GM04503 (cell line): ENCODE measurements at places on chromosomes 16 and 17.
A peak's percentile ranks its signal among the peaks of the same experiment; 100 is the strongest.

GRCh38 chr17:56641894-56642293 is 48.4 kb downstream of the NOG start:
- no peak for DNase-seq

DNA sequence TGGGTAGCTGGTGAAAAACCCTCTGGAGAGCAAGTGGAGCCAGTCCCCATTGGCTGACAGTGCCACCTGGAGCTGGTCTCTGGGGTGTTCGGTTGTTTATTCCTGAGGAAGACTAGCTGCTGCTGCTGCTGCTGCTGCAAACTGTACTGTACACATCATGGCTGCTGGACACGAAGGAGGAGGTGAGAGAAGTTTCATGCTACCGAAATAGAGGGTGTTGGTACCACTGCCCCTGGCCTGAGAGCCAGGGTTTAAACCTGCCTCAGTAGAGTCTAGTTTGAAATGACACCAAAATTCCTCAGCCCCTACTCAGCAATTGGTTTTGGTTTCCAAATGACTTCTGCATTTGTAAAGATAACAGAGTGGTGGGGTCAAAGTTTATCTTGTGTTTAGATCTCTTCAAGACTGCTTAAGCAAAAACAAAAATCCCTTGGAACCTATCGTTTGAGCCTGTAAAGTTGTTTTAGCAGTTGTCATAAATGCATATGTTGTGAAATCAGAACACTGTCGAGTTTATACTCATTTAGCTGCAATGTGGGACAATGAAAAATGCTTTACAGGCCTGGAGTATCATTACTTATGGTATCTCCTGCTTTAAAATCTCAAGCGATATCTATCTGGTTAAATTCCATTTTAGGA is 40.8 kb downstream of the CYB5B start:
- DNase-seq, result no peak

DNA sequence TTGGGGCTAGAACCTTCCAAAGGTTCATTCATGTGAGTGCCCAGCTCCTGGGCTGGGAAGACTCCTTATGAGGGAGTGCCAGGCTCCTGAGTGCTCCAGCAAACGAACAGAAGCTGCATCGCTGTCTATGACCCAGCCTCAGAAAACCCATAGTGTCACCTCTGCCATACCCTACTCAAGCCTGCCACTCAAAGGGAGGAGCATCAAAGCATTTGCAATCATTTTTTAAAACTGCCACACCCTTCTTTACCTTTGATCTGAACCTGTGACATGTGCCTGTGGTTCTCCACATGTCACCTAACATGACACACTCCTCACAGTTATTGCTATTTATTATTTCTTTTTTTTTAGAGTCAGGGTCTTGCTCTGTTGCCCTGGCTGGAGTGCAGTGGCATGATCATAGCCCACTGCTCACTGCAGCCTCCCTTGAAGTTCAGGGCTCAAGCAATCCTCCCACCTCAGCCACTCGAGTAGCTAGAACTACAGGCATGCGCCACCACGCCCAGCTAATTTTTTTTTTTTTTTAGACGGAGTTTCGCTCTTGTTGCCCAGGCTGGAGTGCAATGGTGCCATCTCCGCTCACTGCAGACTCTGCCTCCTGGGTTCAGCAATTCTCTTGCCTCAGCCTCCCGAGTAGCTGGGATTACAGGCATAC is 7.3 kb upstream of the KDM8 start:
- no peak for DNase-seq

DNA sequence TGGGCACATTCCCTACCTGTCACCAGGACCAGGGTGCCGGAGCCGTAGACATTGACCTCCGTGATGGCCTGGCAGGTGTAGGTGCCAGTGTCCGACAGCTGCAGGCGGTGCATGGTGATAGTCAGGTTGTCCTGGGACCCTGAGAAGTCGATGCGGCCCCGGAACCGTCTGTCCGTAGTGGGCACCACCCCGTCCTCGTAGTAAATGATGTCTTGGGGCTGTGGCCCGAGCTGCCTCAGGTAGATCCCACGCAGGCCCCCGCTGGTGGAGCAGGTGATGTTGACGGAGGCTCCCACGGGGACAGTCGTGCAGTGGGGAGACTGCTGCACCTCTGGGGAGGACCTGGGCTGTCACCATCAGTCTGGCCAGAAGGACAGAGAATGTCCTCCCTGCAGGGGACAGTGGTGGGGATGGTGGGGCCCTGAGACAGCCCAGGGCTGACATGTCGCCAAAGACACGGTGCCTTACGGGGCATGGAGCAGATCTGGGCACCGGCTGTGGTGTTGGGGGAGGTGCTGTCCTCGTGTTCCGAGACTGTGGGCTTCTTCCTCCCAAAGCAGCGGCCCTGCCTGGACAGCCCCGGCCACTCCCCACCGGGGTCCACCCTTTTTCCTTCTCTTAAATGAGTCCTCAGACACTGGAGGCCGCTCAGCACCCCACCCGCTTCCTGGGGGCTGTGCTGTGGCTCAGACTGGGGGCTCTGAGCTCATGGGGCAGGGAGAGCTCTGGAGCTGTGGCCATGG is 586 bp downstream of the CD7 start:
- DNase-seq, result no peak

GRCh38 chr16:63018581-63019223 is 982.5 kb upstream of the CDH8 start:
- no peak for DNase-seq

GRCh38 chr17:54256401-54256929 is 433.7 kb downstream of the KIF2B start:
- no peak for DNase-seq

GRCh38 chr16:69566240-69566980 is 644 bp downstream of the NFAT5 start:
- DNase-seq, result peak; percentile 22

DNA sequence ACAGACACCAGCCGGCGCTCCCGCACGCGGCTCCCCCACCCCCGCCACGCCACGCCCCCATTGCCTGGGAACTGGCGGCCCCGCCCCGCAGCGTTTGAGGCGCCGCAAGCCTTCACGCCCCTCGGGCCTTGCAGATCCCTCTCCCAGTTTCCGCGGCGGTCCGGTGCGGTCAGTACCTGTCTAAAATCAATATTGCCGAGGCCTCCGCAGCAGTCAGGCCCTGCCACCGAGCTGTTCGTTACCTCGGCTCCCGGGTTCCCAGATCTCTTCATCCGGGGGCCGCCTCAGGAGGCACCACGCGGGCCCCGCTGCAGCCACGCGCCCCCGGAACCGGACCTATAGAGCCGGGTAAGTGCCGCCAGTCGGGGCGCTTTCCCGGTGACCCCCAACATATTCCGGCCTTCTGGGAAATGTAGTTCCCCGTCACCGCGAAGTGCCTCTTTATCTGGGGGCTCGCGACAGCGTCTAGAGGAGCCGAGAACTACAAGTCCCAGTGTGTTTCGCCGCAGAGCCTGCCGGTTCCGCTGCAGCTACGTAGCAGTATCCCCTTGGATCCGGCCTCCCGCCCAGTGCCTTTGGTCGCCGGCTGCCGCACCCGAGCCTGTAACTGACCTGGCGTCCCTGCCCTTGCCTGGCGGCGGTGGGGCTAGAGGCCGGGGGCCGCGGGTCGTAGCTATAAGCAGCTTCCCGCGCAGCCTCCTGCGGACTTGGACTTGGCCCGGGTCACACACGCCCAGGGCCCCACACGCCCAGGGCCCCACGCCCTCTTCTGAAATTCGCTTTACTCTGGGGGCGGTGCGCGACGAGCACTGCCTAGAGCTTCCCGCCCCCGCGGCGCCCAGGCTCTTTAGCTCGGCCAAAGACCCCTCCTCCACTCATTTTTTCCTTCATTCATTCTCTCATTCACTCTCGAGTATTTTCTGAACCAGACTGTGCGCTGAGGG is at the start of gene PEMT:
PEMT (minus strand) TSS at position 354 of the 944 bp plus-strand sequence; CDS start at position 272, 82 bp downstream.
- DNase-seq, result peak; percentile 91

DNA sequence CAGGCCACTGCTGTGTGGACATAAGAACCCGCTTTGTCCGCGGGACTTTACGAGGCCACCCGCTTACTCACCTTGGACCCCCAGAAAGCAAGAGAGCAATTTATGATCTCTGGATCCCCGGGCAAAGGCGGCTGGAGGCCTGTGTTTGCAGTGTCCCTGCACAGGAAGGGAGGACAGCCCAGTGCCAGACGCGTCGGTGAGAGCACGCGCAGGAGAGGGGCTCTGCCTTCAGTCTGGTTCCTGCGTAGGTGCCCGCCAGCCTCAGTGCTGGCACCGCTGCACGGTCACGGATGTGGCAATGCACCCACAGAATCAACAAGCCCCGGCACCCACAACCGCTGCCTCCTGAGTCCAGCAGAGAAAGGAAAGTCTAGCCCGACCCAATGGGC is 248.4 kb downstream of the C16orf95 start:
- no peak for DNase-seq

DNA sequence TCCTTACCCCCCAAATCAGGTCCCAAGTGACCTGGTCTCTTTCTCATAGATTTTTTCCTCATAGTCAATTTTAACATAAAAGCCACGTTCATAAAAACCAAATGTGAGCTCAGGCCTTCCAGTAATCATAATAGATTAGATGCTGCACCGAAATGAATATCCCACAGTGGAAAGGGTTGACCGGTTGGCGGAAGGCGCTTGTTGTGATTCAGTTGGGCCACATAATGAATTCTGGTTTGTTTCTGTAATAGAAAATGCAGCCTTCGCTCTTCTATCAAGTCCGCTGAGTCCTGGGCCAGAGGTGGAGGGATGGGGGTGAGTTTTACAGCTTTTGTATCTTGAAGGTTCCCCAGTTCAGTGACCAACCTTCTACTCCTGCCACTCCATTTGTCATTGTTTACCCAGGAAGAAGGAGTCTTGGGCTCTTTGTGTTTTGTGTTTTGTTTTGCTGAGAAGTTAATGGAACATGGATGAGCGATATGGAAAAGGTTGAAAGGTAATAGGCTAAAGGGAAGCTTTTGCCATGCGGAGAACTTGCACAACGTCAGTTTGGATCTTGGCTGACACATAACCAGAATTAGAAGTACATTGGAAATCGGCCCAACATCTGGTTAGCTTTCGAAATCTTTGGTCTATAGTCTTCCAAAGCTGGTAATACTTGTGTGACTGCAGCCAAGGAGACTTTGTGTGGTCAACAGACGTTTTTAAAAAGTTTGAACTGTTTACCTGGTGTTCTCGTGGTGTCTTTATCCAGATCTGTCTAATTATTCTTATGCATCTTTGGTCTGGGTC is 89.5 kb downstream of the CLEC16A start:
- peak; percentile 78 for DNase-seq

DNA sequence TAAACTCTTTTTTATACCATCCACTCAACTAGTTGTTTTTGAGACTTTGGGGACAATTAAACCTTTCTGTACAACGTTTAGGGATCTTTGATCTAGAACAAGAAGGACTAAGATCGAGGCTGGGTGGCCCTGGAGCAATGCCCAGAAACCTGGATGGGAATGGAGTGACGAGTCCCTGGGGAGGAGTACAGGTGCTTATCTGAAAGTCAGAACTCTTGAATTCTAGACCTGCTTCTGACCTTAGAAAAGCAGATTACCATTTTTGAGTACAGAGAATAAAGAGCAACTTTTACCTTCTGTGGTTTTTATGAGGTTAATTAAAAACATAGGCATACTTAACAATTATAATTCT is 17.8 kb downstream of the UBE2Z start:
- no peak for DNase-seq

DNA sequence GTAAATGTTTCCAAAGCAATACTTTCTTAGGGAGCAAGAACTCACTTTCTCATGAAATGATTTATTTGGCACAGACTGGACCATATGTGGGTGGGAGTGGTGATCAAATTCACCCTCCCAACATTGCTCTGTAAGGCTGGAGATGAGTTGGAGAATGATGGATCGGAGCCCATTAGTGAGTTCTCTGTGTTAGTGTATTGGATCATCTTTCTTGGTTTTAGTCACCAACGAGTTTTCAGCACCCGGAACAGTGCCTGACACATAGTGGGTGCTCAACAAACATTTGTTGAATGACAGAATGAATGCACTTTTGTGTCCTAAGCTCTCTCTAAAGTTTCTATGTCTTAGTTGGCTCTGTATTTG is 104.5 kb upstream of the FAM20A start:
- DNase-seq, result peak; percentile 58

DNA sequence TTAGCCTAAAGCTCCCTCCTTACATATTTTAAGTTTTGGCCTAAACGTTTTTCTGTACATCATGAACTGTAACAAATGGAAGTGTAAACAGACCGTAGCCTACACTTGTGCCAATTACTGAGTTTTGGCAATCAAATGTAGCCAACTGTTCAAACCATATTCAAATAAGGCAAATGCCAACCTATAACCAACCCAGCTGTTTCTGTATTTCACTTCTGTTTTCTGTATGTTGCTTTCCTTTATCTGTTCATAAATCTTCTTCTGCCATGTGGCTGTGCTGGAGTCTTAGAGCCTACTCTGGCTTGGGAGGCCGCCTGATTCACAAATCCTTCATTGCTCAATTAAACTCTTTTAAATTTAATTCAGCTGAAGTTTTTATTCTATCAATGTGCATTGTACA is 6.9 kb upstream of the C16orf78 start:
- DNase-seq, result no peak

- DNase-seq, result no peak
These were observed 15.9 kb downstream of the CASKIN2 start for GRCh38 chr17:75499313-75500022.

- DNase-seq, result no peak
These were observed 174.2 kb downstream of the TANC2 start for GRCh38 chr17:63140255-63140654.

- no peak for DNase-seq
These were observed 6.7 kb upstream of the TOB1 start for GRCh38 chr17:50872710-50873424.

DNA sequence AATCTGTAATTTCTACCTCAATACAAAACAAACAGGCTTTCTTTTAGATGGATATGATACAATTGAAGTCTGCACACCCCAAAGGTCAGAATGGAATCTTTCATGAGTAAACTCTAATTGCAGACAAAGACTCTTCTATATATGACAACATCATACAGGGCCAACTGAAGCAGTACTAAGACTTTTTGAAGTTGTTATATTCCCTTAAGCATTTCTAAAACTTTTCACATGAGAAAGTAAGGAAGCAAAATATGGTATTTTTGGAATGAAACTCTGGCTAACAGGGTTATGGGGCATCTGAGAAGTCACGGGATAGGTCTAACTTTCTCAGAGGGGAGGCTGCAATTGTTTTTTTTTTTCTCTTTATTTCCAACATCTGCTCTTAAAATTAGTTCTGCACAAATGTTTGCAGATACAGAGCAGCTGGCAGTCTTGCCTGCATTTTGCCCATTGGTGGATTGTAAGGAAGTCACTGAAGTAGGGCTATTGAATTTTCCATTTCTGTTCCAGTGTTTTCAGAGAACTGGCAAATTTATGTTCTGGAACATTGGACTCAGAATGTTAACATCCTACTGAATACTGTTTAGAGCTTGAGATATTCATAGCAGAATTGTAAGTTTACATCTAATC is 59.1 kb downstream of the SSH2 start:
- DNase-seq, result no peak
